ENCODE measurements at places on chromosomes 1 and 21.

DNA sequence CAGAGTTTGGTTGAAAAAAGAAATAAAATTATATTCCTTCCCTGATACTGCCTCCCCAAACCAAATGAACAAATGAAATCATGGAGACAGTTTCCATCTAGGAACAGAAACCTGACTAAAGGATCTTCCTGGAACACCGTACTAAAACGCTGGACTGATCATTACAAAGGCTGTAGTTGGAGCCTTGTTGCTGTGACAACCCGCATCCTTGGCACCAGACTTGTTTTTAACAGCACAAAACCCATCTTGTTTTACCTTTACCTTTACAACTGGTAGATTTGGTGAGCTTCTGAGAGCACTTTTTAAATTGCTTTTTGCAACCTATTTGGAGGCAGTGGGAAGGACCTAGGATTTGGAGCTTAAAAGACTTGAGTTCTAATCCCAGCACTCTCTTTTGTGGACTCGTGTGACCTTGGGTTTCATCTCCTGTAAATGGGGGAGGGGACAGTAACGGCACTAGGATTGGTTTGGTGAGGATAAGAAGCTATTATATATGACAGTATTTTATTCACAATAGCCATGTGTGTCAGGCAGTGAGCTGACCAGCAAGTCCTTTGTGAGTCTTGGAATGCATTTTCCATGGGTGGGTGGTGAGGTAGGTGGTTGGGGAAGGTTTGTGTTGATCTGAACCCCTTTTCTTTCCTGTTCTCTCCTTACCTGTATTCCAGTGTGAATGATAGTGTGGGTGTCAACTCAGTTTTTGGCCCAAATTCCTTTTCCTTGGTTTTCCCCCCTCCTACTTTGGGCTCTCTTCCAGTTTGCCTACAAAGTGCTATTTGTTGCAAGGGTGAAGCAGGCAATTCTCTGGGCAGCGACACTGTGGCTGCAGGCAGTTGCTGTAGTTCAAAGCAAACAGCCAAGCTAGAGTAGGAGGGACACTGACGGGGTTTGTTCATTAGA, 12.6 kb downstream of the LRRC8D start:
- DNase-seq, result no peak

GRCh38 chr1:31214316-31215064, 25.2 kb downstream of the NKAIN1 start:
- no peak for DNase-seq

- no peak for DNase-seq
These were observed 446.5 kb downstream of the PTBP2 start for GRCh38 chr1:97168056-97168455.

DNA sequence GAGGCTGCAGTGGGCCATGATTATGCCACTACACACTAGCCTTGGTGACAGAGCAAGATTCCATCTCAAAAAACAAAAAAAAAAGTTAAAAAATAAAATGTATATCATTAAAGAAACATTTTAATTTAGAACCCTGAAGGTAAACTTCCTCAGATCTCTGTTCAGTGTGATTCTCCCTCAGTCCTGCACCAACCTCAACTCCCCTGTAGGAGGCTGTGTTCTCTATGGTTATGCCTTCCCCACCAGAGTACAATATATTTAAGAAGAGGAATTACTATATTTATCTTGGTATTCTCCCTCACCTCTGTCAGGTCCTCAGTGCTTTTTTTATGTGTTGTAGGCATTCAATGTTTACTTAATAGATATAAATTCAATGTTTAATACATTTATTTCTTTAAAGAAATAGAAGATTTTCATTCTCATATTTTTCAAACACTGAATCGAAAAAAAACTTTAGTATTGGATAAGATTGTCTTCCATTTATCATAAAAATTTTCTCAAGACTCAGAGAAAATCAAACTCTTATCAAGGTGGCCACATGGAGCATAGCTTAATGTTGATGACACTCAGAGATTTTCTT, 4.8 kb upstream of the LRRC8B start:
- DNase-seq, result no peak

- DNase-seq, result peak; percentile 39
These were observed 38.6 kb upstream of the GADD45A start for GRCh38 chr1:67646145-67647035.

GRCh38 chr1:63818567-63819325, 44.9 kb downstream of the ROR1 start:
- no peak for DNase-seq

- no peak for DNase-seq
These were observed 8.0 kb upstream of the OXCT2 start for GRCh38 chr1:39779137-39779536.

DNA sequence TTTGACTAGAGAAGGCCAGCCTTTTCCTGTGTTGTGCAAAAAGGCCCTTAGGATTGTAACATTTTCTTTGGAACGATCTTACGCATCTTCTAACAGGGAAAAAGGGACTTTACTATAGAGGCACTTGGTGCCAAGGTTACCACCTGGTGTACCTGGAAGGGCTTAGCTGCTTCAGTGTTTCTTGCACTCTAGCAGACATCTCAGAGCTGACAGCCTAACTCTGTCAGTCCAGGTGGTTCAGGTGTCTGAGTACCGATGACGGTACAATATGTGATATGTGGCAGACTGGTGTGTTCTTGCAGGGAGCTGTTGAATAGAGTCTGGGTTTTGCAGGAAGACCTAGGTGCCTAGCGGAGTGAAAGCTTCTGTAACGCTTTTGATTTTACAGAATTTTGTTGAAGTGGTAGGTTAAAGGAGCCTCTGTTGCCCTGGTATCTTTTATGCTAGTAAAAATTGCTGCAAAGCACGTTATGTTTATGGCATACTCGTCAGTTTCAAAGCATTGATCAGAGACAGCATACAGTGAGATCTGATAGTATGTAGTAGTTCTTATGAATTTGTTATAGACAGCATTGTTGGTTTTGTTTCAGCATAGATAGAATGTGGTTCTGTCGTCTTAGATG, 1.4 kb downstream of the MAGI3 start:
- peak; percentile 66 for DNase-seq

DNA sequence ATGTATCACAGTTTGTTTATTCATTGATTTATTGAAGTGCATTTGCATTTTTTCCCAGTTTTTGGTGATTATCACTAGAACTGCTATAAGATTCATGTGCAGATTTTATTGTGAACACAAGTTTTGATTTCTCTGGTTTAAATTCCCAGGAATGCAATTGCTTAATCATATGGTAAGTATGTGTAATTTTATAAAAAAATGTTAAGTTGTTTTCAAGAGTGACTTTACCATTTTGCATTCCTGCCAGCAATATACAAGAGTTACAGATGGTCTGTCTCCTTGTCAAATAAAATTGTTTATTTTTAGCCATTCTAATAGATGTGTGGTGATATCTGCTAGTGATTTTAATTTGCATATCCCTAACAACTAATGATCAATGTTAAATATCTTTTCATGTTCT, 127.3 kb upstream of the APP start:
- no peak for DNase-seq

GRCh38 chr1:202571719-202572339, 138.4 kb downstream of the SYT2 start:
- DNase-seq, result no peak

GRCh38 chr1:205032508-205032907, 10.5 kb upstream of the CNTN2 start:
- no peak for DNase-seq

GRCh38 chr1:168468822-168469221, 75.0 kb downstream of the XCL2 start:
- DNase-seq, result no peak

GRCh38 chr21:22476214-22476613, 1478.0 kb downstream of the NCAM2 start:
- DNase-seq, result no peak

- DNase-seq, result no peak
These were observed 68.0 kb downstream of the DISC1 start for GRCh38 chr1:231694465-231695077.

GRCh38 chr1:160366731-160367515, at the start of gene NHLH1:
TSS of gene NHLH1 (plus strand) at chr1:160367071. CDS start at chr1:160370732, 3,661 bp downstream.
- DNase-seq, result no peak

DNA sequence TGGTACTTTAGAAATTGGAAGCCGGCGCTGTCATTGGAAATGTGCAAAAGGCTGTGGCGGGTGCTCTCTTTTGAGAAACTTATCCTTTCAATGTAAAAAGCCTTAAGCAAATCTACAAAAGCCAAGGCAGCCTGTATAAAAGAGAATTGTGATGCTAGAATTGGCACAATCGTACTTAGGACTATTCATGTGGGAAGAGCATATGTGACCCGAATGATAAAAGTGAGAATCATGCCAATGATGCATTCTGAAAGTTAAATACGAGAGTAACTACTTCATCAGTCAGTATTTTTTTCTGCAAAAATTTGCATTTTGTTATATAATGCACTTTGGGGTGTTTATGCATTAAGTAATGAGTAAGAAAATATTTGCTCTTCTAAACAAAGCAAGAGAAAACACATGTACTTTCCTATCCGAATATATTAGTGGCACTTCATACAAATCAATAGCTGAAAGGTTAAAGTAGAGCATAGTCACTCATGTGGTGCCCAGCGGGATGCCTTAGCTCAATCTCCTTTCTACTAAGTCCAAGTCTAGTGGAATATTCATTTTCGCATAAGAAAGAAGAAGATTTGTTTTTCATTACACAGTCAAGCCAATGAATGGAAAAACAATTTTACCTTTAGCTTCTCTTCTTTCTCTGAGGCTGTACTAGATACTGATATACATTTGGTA, 1256.6 kb upstream of the B3GALT2 start:
- no peak for DNase-seq

- no peak for DNase-seq
These were observed 492.2 kb upstream of the DAB1 start for GRCh38 chr1:57916041-57916440.

GRCh38 chr1:94385308-94385929, 32.8 kb upstream of the ABCD3 start:
- DNase-seq, result no peak

DNA sequence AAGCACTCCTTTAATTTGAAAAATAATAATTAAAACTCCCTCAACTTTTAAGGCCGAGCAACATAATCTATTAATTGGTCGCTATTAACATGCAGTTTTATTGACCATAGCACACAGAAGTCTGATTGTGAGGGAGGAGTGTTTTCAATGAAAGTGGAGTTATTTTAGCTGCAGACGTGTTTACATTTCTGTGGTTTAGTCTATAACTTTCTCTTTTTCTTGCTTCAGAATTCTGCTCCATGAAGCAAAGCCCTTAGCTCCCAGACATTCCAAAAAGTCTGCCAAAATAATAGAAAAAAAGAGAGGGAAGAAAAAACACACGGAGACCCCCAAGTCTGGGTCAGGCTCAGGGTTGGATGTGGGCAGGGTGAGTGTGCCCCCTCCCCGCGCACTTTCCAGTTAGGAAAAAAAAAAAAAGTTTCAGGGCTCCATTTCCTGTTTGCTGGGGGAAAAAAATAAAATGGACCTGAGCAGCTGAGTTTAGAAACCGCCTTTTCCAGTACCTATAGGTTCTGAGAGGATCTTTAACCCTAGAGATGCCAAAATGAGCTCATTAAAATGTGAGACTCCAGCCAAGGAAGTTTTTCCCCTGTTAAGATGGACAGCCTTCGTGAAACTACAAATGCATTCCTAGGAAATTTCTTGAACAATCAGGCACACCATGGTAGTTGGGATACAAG, 143.7 kb upstream of the ETS2 start:
- no peak for DNase-seq

- DNase-seq, result no peak
These were observed 9.7 kb upstream of the AADACL4 start for GRCh38 chr1:12634156-12634555.

DNA sequence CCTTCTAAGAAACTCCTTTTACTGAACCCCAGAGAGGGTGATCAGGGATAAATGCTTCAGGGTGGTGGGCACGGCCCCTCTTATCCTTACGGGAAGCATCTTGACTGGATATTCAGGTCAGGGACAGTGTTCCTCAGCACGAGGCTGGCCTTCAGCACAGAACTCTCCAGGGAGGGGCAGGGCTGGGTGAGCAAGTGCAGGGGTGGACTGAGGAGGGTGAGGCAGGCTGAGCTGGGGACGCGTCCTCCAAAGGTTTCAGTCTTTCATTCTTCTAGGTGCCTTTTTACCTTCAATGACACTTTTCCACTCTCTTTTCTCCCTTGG, 52.3 kb downstream of the RASSF5 start:
- no peak for DNase-seq

GRCh38 chr21:37509802-37510393, 143.3 kb downstream of the DYRK1A start:
- DNase-seq, result no peak

- DNase-seq, result no peak
These were observed 138.3 kb downstream of the PRDM16 start for GRCh38 chr1:3207217-3207848.

- DNase-seq, result no peak
These were observed 30.5 kb upstream of the LRIG2 start for GRCh38 chr1:113042285-113043143.

Measured in DMS79 (cell line).